ENCODE measurements at places on chromosomes 16 and 17.

DNA sequence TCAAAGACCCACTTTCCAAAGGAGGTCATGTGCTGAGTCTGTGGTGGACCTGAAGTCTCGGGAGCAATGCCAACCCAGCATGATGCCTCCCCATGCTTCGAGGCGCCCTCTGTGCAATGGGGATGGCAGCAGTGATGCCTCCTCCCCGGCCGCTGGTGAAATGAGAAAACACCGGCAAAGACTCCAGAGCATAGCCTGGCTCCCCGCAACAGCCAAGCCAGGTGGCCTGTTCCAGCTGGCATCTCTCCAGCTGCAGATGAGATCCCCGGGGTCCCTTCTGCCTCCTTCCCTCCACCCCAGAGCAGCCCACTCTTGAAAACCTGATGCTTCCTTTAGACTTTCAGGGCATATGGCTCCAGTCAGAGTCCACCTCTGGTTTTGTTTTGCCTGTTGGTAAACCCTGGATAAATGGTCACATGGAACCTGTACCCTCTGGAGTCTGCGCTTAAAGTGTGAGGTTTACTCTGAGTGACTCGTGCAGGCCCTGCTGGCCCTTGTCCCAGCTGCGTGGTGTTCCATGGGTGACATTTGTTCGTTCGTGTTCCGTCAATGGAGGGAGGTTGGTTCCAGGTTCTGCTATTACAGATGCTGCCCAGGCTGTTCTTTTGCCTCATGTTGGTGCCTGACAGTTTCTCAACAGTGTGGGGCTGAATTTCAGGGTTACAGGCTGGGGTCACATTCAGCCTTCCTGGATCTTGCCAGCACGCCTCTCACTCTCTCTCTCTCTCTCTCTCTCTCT lies 181.8 kb upstream of the CIBAR2 start:
- no peak for DNase-seq

DNA sequence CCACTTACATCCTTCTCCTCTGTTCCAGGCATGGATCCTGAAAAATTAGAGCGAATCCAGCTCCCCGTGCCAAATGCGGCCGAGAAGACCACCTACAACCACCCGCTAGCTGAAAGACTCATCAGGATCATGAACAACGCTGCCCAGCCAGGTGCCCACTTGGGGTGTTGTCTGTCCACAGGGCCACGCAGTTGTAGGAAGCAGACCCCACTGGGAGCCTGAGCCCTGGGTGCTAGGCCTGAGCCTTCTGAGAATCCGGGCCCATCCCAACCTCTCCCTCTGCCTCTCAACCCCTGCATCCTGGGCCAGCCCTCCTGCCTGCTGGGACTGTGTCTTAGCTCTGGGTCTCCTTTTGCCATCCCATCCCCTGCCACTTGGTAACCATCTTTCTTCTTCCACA lies 95.4 kb downstream of the CLEC16A start:
- no peak for DNase-seq

DNA sequence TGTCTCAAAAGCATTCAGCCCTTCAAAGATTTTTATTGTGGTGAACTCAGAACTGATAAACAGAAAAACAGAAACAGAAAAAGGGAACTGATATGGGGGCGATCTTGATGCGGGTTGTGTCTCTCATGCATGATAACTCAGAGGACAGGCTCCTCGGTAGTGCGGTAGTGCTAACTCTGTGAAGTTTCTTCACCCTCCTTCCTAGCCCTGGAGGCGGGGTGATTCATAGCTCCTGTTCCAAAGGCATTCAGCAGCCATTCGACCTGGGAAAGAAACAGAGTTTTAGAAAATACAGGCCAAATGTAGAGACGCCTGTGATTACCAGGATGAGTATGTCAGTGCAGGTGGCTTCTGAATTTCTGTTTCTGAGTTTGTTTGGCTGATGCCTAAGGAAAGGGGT lies 5.5 kb upstream of the MAF start:
- no peak for DNase-seq

- DNase-seq: no peak
These were observed 19.1 kb upstream of the PHKG2 start for GRCh38 chr16:30728899-30729672.

- no peak for DNase-seq
These were observed 28.8 kb downstream of the ATP2C2 start for GRCh38 chr16:84397090-84397489.

GRCh38 chr16:8655184-8655717 lies 19.2 kb upstream of the ABAT start:
- no peak for DNase-seq

Measured in skin of body (tissue), 3 donors.